KBM-7 (cell line): ENCODE measurements at places on chromosomes 5 and 9.

- no peak for DNase-seq
Measured at GRCh38 chr9:8268881-8269280, 469.3 kb upstream of the DMAC1 start.

DNA sequence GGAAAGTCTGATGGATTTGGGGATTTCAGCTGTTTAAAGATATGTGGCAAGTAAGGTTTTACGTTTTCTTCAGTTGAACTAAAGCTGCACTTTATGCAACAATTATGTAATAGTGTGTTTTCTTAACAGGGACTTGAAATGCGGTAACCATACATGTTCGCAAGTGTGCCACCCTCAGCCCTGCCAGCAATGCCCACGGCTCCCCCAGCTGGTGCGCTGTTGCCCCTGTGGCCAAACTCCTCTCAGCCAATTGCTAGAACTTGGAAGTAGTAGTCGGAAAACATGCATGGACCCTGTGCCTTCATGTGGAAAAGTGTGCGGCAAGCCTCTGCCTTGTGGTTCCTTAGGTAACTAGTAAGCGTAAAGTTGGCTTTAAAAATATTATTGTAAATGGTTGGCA lies 28.5 kb downstream of the NFX1 start:
- DNase-seq, result no peak

DNA sequence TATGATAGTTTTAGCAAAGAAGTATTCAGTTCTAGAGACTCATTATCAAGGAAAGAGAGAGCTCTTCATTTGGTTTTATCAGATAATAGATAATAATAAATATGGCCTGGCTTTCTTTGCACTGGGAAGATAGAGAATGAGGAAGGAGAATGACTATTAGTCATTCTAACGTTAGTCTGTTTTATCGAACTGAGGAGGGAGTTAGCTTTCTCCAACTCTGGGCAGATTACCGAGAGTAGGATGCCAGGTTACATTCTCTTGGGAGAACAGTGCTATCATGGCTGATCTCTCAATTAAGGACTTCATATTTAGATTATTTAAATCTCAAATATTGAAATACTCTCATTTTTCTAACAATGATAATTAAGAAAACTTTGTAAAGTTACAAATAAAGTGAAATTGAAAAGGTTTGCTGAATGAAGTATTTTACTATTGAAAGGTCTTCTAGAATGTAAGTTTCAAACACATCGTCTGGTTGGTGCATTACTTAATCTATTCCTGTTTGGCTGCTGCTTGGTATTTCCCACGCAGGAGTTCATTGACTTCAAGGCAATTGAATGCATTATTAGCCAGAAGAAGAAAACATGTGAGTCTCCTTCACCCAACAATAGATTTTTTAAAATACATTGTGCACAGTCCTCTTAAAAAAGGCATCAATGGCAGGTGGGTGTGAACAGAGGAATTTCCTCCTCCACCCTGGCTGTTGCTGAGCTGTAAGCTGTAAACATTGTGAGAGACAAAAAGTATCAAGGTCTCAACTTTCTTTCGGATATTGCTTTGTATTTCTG lies 140.8 kb downstream of the C9orf152 start:
- DNase-seq, result no peak

- no peak for DNase-seq
Measured at GRCh38 chr5:107272954-107273353, 397.8 kb downstream of the EFNA5 start.

DNA sequence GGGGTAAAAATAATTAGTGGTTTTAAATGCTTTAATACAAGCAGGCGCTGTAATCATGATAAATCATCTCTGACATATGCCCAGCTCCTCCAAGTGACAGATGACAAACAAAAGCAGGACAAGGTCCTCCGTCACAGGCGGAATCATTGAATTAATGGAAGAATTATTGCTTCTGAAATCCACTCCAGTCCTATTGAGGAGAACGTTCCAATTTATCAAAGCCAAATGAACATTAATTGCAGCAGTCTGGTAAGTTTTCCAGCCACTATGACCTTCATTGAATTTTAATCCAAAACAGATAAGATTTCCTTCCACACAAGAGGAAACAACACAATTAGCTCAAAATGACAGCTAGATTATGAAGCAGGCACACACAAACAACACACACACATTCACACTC lies 136.8 kb downstream of the ASTN2 start:
- no peak for DNase-seq

GRCh38 chr5:66361070-66361469 lies 217.0 kb downstream of the SREK1 start:
- no peak for DNase-seq

DNA sequence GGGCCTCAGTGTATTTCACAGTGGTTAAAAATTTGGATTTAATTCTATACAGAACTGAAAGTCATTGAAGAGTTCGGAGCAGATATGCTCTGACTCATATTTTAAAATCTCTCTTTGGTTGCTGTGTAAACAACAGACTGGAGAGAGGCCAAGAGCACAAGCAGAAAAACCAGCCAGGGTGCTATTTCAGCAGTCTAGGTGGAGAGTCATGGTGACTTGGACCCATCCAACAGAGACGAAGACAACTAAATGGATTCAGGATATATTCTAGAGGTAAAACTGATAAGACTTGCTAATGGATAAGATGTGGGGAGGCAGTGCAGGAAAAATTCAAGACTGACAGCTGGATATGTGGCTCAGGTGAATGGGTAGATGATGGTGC lies 168.9 kb downstream of the MAPKAP1 start:
- DNase-seq, result no peak

DNA sequence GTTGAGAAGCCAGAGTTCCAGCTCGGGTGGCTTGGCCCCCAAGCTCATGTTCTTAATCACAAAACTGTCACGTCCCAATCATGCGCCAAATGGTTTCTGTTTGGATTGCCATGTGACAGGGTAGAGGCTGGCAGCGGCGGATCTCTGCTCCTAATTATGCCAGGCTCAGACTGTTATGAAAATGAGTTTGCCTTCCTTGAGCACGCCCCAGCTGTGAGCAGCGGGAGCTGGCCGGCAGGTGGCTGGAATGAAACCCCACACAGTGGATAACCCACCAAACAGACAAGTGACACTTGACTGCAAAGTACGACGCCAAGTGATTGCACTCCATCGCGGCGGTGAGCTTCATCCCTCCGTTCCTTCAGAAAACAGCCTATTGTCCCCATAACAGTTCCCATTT lies 75.4 kb downstream of the CFAP77 start:
- DNase-seq, result no peak

DNA sequence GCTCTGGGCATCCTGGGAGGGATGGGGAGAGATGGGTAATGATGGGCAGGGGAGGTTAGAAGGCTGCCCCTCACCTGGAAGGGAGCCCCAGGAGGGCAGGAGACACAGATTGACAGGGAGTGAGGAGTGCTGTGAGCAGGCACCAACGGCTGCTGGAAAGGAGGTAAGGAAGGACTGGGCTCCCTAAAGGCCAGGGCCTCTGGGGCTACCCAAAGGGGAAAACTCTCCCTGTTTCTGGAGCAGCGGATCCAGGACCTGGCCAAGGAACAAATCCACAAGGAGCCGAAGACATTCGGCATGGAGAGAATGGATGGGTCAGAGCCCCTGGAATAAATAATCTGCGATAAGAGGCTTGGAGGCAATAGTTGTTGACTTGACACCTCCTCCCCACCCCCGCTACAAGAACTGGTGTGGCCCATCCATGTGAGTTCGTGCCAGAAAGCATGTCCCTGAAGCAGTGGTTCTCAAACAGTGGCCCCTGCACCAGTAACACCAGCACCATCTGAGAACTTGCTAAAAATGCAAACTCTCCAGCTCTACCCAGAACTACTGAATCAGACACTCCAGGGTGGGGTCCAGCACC lies 208.3 kb downstream of the GABBR2 start:
- no peak for DNase-seq

GRCh38 chr9:35736201-35736633 lies 3.8 kb downstream of the CREB3 start:
- DNase-seq, result peak; percentile 82

DNA sequence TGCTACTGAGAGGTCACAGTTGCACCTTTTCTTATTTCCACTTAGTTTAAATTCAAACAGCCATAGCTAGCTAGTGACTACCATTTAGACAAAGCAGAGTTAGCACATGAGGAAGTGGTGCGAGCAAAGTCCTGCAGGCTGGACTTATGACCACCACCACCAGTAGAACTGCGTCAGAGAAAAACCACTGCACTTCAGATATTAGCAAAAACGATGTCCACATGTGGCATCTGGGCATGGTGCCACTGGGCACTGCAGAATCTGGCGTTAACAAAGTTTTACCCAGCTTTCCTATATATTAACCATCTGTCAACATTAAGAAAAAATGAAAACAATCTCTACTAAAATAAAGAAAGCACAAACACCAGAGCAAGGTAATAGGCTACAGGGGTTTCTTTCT lies 80.1 kb downstream of the SPTLC1 start:
- DNase-seq, result no peak

GRCh38 chr9:136977223-136977622 lies at the start of gene PTGDS:
PTGDS (plus strand) TSS chr9:136977504; CDS start chr9:136977579, 75 bp downstream.
- DNase-seq, result no peak

DNA sequence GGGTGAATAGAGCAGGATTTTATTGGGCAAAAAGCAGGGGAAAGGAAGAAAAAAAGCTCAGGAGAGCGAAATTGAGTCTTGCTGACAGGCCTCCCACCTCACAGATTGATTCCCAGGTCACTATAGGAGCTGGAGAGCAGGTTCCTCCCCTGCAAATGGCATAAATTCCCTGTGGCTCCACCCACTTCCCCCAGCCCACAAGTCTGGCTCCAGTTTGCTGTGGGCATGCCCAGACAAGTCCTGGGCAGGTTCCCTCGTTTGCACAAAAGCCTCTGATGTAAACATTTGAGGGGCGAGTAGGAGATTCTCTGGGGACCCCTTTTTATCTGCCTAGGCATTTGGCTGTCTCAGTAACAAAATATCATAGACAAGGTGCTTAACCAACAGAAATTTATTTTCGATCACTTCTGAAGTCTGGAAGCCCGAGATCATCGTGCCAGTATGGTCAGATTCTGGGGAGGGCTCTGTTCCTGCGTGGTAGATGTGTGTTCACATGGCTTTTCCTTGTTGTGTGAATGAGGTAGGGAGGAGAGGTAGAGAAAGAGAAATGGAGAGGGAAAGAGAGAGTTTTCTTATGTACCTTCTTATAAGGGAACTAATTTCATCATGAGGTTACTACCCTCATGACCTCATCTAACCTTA lies 614.5 kb downstream of the MAT2B start:
- peak; percentile 94 for DNase-seq

DNA sequence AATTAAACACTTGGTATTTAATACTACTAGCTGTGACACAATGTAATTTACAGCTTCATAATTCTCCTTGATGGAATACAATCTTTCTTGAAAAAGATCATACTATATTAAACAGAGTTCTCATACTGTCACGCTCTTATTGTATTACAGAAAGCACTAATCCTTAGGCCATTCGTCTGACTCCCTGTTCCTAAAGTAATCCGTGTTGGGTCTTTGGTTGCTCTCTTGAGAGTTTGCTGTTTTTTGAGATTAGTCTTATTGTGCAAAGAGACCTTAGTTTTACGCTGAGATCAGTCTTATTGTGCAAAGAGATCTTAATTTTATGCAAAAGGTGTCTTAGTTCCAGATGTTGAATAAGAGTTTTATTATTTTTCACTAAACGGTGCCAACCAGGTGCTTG lies 190.6 kb downstream of the ISL1 start:
- no peak for DNase-seq

DNA sequence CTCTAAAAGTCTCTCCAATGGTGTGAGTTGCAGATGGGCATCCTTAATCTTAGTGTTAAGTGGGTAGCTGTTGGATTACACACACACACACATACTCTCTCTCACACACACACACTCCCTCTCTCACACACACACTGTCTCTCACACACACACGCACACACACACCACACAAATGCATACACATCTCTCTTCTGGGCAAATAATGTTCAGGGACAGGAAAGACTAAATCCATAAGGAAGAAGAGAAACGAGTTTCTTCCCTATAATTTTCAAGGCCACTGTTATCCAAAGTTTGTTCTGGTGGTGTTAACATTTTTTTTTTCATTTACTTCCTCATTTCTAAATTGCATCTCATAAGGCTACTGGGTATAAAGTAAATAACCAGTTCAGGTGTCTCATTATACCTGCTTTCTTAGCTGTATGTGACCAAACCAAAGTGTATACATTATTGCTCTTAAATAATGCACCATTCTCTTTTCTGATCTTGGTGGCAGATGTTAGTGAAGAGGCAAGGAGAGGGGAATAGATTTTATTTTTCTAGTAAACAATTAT lies 22.5 kb upstream of the CCNH start:
- no peak for DNase-seq

GRCh38 chr9:114108016-114108833 lies 9.1 kb upstream of the KIF12 start:
- DNase-seq, result peak; percentile 72

- no peak for DNase-seq
Measured at GRCh38 chr5:17801595-17801994, 167.3 kb downstream of the TAF11L14 start.

DNA sequence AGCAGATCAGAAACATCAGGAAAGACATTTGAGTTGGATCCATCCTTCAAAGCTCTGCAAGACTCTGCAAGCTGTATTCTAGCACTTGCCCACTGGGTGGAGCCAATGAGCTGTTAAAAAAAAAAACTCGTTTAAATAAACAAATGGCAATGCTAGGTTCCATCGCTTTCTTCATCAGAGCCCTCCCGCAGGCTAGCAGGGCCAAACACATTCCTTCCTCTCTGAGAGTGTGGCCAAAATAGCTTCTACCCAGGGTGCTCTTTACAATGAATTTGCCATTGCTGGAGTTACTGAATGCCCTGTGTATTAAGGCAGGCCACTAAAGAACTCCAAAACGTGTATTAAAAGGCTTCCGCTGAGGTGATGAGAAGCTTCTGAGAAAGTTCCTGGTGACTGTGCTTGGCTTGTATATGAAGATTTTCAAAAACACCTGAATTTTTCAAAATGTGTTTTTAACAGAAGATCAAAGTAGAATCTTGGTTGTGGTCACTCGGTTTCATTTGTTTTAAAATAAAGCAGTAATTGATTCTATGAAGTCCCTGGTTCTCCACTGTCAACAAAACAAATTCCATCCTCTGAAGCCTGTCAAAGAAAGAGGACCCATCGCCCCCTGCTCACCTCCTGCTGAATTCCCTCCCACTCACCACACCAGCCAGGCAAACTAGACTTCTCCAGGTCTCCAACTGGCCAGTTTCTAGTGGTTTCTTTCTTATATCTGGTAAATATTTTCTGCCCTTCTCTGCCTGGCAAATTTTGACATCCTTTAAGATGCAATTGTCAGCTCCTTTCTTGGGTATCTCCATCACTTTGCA lies 36.5 kb upstream of the EQTN start:
- peak; percentile 91 for DNase-seq

GRCh38 chr9:101462558-101462957 lies 27.0 kb upstream of the ALDOB start:
- DNase-seq, result no peak

DNA sequence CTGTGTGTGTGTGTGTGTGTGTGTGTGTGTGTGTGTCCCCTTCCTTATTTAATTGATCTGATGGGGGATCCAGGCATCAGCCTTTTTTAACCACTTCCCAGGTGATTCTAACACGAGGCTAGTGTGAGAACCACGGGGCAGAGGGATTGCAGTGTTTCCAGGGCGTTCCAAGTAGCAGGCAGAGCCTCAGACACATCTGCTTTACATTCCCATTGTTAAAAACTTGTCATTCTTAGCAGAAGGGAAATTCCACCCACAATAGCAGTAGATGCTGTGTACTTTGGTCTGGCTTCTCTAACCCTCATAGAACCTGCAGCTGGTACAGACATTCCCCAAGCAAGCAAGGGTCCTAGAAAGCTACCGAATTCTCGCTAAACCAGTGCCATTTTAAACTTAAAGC lies 81.9 kb upstream of the SLC30A5 start:
- DNase-seq, result no peak

- peak; percentile 25 for DNase-seq
Measured at GRCh38 chr5:138594305-138595058, 19.3 kb upstream of the HSPA9 start.

- DNase-seq, result no peak
Measured at GRCh38 chr9:134870746-134871662, 9.6 kb upstream of the FCN2 start.
